ENCODE measurements at places on chromosomes 7 and 10.

DNA sequence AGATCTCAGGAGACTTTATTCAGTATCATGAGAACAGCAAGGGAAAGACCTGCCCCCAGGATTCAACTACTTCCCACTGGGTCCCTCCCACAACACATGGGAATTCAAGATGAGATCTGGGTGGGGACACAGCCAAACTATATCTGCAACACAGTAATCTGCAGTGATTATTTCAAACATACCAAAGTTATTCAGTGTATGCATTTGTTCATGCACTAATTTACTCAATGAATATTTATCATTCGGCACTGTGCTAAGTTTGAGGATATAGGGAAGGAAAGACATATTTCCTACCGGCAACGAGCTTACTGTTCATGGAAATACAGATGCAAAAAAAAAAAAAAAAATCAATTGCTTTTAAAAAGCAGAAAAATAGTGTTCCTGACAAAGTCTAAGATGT is 91.6 kb upstream of the IMMP2L start:
- no peak for DNase-seq

DNA sequence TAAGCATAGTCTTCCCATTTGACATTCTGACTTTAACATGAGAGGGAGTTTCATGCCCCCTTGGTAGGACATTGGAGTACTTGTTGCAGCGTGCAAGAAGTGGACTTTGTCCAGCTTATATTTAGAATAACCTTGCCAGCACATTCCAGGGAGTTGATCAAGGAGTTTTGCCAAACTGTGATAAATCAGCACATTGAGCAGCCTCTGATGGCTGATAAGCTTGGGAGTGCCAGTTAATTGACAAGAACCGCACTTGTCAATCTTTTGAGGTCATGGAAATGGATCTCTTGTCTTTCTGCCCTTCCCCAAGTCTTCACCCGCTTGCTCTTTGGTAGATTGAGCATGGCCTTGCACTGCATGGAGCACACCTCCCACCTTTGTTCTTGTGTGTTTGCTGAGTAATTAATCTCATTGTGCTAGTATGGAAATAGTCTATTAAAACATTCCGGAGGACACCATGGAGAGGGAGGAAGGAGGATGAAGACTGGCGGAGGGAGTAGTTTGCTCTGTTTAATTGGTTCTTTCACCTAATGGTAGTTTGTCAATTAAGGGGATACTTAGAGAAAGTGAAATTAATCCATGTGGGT is 668.5 kb upstream of the GALNT17 start:
- no peak for DNase-seq

GRCh38 chr10:23974746-23975272 is 234.1 kb upstream of the KIAA1217 start:
- DNase-seq, result no peak

- DNase-seq, result no peak
These were observed 321.0 kb downstream of the WDR37 start for GRCh38 chr10:1377231-1377630.
